Breast epithelium (tissue), 4 donors: ENCODE measurements at places on chromosomes 5 and 9. TPM values are rescaled to one million over a fixed set of nuclear protein-coding genes. Genes with fewer than 3 reads are reported as not detected.

The SLC34A3 gene
- not detected for total RNA-seq

The FIBCD1 gene
- total RNA-seq, result not detected

The PRUNE2 gene
- total RNA-seq, result 14.7 TPM

The PLAC8L1 gene
- not detected for total RNA-seq

The SPATA6L gene
- 1.4 TPM for total RNA-seq

GRCh38 chr9:19379697-19380046, 364 bp downstream of the RPS6 start:
- DNase-seq, result no peak
- H3K27me3 ChIP-seq, result no peaks in the 10 kb centered on the region
- peak overlapping the region; percentile 95 for H3K27ac ChIP-seq
- H3K36me3 ChIP-seq, result peaks cover 7% of the 10 kb centered on the region
- no peaks in the 10 kb centered on the region for H3K4me1 ChIP-seq

GRCh38 chr5:115349001-115349817, 52.8 kb upstream of the CCDC112 start:
- H3K4me1 ChIP-seq, result no peaks in the 10 kb centered on the region
- H3K27me3 ChIP-seq, result no peaks in the 10 kb centered on the region
- H3K27ac ChIP-seq, result no peak overlapping the region
- no peaks in the 10 kb centered on the region for H3K36me3 ChIP-seq
- peak; percentile 30 for DNase-seq
- no peak overlapping the region for H3K4me3 ChIP-seq

- no peaks in the 10 kb centered on the region for H3K36me3 ChIP-seq
- no peaks in the 10 kb centered on the region for H3K4me1 ChIP-seq
- no peak for DNase-seq
- no peak overlapping the region for H3K4me3 ChIP-seq
- no peaks in the 10 kb centered on the region for H3K27me3 ChIP-seq
- no peak overlapping the region for H3K27ac ChIP-seq
Observed at GRCh38 chr9:90640361-90640760, 2.3 kb downstream of the DIRAS2 start.

- no peak for DNase-seq
- H3K4me3 ChIP-seq, result no peak overlapping the region
- H3K27ac ChIP-seq, result no peak overlapping the region
- H3K36me3 ChIP-seq, result no peaks in the 10 kb centered on the region
- H3K4me1 ChIP-seq, result no peaks in the 10 kb centered on the region
- H3K27me3 ChIP-seq, result no peaks in the 10 kb centered on the region
Observed at GRCh38 chr9:4262735-4263141, 37.1 kb downstream of the GLIS3 start.

DNA sequence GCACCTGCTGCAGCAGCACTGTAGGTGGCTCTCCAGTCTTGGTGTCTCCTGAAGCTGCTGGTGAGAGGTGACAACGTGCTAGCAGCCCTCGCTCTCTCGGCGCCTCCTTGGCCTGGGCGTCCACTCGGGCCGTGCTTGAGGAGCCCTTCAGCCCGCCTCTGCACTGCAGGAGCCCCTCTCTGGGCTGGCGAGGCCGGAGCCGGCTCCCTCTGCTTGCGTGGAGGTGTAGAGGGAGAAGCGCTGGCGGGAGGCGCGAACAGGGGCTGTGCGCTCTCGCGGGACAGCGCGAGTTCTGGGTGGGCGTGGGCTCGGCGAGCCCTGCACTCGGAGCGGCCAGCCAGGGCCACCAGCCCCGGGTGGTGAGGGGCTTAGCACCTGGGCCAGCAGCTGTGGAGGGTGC, 62.2 kb upstream of the CNOT6 start:
- no peak overlapping the region for H3K27ac ChIP-seq
- DNase-seq, result no peak
- no peak overlapping the region for H3K4me3 ChIP-seq
- H3K36me3 ChIP-seq, result no peaks in the 10 kb centered on the region
- no peaks in the 10 kb centered on the region for H3K27me3 ChIP-seq

DNA sequence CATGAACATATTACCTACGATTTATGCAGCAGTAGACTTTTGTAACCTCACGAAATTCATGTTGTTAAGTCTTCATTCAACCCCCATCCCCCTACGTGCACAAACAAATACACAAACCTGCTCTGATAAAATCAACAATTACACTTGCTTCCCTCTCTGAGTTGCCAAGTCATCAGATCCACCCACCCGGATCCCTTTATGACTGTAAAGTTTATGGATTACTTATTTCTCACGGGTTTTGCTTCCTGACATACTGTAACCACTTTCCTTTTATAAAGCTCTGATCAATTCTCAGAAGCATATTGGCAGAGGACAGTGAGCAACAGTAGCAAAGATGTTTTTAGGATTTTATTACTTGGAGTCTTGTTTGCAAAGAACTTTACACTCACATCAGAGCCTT, 70.5 kb downstream of the MLLT3 start:
- H3K27ac ChIP-seq, result peak overlapping the region; percentile 13
- no peaks in the 10 kb centered on the region for H3K36me3 ChIP-seq
- no peaks in the 10 kb centered on the region for H3K27me3 ChIP-seq

DNA sequence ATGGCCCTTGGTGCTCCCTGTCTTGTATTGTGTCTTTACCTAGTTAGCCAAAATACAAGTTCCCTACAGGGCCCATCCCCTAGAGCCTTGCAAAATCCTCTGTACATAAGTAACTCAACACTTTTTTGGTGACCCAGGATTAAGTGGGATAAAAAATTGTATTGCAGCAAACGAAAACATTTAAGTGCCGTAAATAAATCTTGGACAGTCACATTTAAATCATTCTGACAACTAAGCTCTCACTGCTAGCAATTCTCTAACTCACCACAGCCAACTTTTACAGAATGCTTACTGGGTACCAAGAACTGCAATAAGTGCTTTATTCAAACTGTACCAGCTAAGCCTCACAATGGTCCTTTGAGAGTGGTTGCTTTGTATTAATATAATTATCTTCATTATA, 56.6 kb downstream of the GNAQ start:
- H3K36me3 ChIP-seq, result no peaks in the 10 kb centered on the region
- H3K27ac ChIP-seq, result peak overlapping the region; percentile 2
- DNase-seq, result no peak
- H3K27me3 ChIP-seq, result no peaks in the 10 kb centered on the region
- no peak overlapping the region for H3K4me3 ChIP-seq

DNA sequence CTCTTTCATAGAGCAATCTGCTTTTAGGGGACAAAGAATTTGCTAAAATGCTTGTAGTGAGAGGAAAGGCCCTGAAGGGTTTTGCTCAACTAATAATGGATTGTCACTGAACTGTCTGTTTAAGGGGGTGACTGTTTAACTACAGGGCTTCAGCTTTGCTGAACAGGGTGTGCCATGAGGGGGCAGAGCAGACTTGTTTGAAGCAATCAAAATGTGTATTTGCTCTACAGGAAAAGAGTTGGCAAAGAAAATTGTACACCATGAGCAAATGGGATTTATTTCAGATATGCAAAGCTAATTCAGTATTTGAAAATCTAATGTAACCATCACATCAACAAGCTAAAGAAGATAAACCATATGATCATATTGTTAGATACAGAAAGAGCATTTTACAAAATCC, 154.3 kb downstream of the GABRG2 start:
- H3K27me3 ChIP-seq, result no peaks in the 10 kb centered on the region
- H3K4me1 ChIP-seq, result no peaks in the 10 kb centered on the region
- DNase-seq, result no peak
- H3K27ac ChIP-seq, result no peak overlapping the region
- no peak overlapping the region for H3K4me3 ChIP-seq

DNA sequence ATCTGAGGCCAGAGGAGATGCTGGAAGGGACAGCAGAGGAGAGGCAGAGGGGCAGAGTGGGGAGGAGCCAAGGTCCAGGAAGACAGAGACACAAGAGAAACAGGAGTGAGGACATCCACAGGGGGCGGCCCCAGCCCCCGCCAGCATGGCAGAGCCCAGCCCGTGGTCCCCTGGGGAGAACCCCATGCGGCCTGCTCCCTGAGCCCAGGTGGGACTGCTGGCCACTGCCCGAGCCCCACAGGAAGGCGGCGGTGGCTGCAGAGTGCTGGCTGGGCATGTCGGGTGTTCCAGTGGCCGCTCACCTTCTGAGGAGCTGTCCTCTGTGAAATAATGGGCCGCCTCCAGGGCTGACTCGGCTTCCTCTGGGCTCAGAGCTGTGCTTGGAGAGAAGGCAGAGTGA, 8.9 kb upstream of the MRNIP start:
- H3K27ac ChIP-seq, result peak overlapping the region; percentile 7
- H3K36me3 ChIP-seq, result peaks cover 3% of the 10 kb centered on the region
- no peaks in the 10 kb centered on the region for H3K4me1 ChIP-seq
- no peak overlapping the region for H3K4me3 ChIP-seq
- DNase-seq, result no peak

- DNase-seq, result no peak
- H3K36me3 ChIP-seq, result no peaks in the 10 kb centered on the region
- H3K4me1 ChIP-seq, result no peaks in the 10 kb centered on the region
- peak overlapping the region; percentile 44 for H3K4me3 ChIP-seq
- H3K27me3 ChIP-seq, result no peaks in the 10 kb centered on the region
Observed at GRCh38 chr9:37994639-37995347, 74.2 kb downstream of the SHB start.

- no peak overlapping the region for H3K4me3 ChIP-seq
- H3K27ac ChIP-seq, result peak overlapping the region; percentile 89
- H3K27me3 ChIP-seq, result no peaks in the 10 kb centered on the region
- H3K4me1 ChIP-seq, result no peaks in the 10 kb centered on the region
Observed at GRCh38 chr5:149424371-149425315, 45.6 kb upstream of the IL17B start.

DNA sequence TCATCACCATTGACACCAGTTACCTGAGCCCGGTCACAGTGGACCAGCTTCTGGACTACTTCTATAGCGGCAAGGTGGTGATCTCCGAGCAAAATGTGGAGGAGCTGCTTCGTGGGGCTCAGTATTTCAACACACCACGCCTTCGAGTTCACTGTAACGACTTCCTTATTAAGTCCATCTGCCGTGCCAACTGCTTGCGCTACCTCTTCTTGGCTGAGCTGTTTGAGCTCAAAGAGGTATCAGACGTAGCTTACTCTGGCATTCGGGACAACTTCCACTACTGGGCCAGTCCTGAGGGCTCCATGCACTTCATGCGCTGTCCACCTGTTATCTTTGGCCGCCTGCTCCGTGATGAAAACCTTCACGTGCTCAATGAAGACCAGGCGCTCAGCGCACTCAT, 520 bp downstream of the CCIN start:
- no peaks in the 10 kb centered on the region for H3K4me1 ChIP-seq
- H3K27me3 ChIP-seq, result no peaks in the 10 kb centered on the region
- no peak for DNase-seq
- H3K36me3 ChIP-seq, result no peaks in the 10 kb centered on the region

DNA sequence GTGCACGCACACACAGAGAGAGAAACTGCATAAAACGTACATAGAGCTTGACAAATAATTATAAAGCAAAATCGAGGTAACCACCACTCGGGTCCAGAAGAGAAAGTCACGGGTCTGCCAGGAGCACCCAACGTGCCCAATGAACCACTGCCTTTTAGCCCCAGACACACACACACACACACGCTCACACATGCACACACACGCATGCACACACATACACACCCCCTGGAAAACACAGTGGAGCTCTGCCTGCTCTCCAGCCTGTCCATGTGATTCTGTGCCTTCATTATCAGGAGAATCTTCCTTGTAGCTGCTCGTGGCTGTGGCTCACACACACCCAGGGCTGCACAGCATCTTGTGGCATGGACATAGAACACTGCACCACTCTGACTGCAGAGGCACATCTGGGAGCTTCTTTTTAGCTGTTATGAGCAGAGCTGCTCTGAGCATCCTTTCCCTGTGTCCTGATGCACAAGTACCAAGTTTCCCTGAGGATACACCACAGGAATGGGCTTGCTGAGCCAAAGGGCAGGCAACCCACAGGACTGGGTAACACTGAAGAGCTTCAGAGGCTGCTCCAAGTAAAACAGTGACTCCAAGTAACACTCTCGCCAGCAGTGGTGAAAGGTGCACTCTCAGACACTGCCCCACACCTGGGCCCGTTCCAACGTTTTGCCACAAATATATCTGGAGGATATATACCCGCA, 58.9 kb downstream of the CAMSAP1 start:
- H3K27ac ChIP-seq, result no peak overlapping the region
- H3K36me3 ChIP-seq, result no peaks in the 10 kb centered on the region
- DNase-seq, result no peak
- H3K27me3 ChIP-seq, result no peaks in the 10 kb centered on the region
- H3K4me3 ChIP-seq, result no peak overlapping the region
